ENCODE measurements at places on chromosomes 1 and 21.

GRCh38 chr1:47754221-47754620 lies 243.0 kb downstream of the TRABD2B start:
- no peak for DNase-seq

- DNase-seq: no peak
These were observed 63.3 kb downstream of the TNR start for GRCh38 chr1:175679981-175680652.

DNA sequence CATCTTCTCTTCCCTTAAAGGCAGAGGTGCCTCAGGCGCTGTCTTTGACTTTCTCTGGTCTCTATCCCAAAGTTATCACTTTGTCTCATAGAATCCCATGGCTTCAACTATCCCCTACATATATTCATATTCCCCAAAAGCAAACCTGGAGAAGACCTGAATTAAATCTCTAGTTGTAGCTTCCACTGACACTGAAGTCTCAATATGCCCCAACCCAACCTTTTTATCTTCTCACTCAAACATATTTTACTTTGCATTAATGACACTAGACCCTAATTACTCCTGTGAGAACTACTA lies 354.5 kb upstream of the DUSP10 start:
- no peak for DNase-seq

GRCh38 chr1:228457017-228457395 lies 30.2 kb upstream of the RNF187 start:
- DNase-seq: no peak

DNA sequence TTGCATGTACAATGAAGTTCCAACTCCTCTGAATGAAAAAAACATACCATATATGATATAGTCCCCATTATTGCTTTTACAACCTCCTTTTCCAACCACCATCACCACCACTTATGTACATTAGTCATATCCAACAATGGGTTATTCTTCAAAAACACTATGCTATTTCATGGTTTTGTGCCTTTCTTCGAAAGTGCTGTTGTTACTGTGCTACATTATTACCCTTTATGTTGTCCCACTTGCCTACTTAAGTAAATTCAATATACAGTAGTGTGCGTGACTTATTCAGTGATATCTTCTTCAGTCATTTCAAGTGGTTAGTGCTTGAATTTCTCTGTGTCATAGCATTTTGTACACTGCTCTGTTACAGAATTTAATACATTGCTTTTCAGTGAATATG lies 105.3 kb downstream of the ASH1L start:
- DNase-seq: no peak

DNA sequence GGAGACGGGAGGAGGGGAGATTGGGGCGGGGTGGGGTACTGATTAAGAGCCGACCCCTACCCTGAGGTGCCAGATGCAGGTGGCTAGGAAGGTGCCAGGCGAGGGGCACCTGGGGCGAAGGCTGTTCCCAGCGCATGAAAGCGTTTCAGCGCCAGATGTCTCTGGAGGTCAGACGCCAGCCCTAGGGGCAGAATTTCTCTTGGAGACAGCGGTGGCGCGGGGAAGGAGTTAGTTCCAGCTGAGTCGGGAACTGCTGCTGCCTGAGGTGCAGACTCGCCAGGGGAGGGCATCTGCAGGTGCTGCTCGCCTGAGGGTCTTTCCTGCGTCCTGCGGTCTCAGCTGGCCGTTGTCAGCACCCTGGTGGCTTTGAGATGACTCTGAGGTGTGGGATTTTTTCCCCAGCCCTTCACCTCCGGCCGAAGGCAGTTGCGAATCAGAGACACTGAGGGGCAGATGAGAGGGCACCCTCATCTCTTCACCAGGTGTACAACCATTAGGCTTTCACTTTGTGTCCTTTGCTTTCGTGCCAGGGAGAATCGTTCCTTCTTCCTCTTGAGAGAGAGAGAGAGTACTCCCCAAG lies 539 bp downstream of the CGN start:
- DNase-seq: peak; percentile 63

- DNase-seq: no peak
These were observed 23.6 kb upstream of the DDX59 start for GRCh38 chr1:200693327-200693726.

DNA sequence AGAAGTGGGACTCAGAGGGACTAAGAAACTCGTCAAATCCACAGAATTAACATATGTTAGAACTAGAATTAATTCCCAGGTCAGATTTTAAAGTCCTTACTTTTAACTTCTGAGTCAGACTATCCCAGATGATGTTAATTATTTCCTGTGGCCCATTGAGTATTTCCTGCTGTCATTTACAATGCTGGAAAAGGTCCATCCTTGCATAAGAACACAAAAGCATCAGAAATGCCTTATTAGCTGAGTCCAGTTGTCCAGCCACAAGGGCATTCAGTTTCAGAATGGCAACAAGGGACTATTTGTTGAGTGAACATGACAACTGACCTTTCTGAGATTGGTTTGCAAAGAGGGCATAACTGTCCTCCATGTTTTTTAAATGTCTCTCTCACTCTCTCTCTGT lies 16.5 kb upstream of the HIVEP3 start:
- DNase-seq: no peak

DNA sequence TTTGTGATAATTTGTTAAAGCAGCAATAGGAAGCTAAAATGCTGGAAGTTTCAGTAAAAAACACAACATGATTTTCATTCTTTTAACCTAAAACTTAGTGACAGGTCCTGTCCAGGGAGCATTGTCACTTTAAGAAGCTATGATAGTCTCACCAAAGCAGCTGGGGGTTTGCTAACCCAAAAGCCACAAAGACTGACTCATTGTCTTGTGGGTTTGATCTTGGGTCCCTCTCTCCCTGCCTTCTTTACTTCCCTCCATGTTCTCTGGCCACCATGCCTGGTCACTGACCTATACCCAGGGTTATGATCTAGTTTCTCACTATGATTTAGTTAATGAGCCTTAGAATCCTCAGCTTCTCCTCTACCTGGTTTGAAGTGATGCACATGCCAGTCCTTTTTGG lies 213.5 kb upstream of the PTGFR start:
- peak; percentile 74 for DNase-seq

DNA sequence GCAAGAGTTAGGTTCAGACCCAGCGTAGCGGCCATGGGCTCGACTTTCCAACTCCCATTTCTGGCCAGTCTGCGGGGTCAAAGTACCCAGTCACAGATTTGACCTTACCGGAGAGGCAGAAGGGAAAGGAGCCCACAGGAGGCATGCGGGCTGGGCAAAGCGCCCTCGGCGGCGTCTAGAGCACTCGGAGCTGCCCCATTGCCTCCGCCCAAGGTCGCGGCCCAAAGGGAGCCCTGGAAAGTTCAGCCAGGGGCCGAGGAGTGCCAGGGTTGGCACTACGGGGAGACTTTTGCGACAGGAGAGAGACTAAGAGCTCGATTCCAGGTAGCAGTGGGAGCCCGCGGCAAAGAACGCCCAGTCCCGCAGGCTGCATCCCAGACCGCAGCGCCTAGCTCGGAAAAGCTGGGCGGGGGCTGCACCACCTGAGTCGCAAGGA lies 896 bp downstream of the KANK4 start:
- DNase-seq: no peak

DNA sequence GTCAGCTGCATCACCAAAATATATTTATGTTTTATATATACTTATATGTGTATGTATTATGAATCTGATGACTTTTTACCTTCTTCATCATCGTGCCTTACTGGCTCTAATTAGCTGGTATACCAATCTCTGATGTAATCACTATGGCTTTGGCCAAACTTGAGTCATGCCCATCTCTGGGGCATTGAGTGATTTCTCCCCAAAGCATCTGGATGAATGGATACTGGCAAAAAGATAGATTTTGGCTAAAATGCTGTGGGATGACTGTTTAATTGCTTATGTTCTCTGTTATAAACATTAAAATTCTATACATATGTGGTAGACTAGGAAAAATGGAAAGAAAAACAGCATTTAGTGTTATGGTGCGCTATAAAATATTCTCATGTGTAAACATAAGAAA lies 19.6 kb downstream of the CDKN2C start:
- DNase-seq: no peak

DNA sequence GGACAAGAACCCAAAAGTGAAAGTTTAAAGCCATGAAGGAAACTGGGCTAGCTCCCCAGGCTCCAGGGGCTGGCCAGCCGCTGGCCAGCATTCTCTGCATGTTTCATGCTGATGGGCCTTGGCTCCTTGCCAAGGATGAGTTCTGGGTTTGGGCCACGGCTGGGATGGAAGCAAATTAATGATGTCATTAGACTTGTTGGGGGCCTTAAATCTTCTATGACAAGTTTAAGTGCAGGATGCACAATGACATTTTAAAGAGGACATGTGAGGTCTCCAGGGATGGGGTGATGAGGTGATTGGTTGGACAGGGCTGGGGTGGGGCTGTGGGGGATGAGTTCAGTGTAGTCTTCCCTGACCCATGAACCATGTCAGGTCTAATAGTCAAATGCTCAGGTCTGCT lies 199.6 kb downstream of the TRABD2B start:
- peak; percentile 23 for DNase-seq

DNA sequence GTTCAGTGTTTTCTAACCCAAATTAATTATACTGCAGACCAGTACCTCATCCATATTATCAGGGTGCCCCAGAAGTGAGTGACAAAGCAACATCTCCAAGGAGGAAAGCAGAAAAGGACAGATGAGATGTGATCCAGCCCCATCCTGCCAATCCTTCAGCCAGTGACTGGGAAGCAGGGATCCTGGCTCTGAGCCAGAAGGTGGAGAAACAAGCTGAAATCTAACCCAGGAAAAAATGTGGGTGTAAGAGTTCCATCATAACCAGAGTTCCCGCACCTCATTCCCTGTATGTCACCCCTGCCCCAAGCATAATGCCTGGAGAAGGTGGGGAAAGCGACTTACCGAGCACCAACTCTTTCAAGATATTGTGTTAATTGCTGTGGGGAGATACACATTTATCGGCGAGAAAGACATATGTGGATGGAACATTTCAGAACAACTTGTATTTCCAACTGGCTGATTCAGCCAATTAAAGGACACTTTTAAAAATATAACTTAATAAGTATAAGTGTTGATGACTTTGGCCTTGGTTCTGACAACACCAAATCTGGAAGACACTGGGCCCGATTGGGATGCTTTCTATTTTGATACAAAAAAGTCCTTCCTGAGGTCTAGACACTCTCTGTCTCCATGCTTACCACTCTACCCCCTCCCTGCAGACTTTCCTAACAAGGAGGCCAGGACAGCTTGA lies 14.9 kb downstream of the PLEKHA6 start:
- DNase-seq: peak; percentile 79

DNA sequence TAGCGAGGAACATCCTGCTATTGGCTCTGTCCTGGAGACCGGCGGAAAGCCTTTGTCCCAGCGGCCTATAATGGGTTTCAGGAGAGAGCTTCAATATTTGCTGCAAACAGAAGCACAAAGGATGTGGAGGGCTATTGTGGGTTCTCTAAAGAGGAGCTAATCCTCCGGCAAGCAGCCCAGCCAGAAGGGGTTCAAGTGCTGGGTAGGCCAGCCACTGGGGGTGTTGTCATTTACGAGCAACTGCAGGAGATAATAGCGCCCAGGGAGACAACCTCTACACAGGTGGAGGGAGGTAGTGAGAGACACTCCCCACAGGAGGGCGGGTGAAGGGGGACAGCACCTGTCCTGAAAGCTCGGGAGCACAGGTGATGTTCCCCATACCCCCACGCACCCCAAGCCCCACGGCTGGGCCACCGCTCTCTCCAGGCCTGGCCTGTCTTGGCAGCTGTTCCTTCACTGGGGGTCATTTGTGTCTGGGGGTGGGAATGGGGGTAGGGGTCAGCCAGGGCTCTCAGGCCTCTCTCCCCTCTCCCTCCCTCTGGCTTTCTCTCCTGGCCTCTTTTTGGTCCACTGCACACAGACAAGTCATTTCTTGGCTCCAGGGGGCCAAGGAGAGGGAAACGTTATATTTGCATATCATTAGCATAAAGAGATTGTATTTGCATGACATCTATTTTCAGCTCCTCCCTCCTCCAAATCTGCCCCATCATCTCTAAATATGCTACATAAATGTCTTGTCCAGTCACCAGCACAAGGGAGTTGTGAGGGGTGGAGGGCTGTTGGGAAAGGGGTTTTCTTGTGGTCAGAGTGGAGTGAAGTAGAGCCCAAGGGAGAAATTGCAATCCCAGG lies 22.0 kb upstream of the SLC26A9 start:
- DNase-seq: no peak

- DNase-seq: no peak
These were observed 120.9 kb downstream of the ROR1 start for GRCh38 chr1:63894627-63895265.

- no peak for DNase-seq
These were observed 6.0 kb upstream of the NLRP3 start for GRCh38 chr1:247409869-247410544.

GRCh38 chr1:39877231-39877778 lies 6.0 kb downstream of the TRIT1 start:
- DNase-seq: no peak

GRCh38 chr1:209356976-209357377 lies 226.5 kb upstream of the CAMK1G start:
- DNase-seq: peak; percentile 86

DNA sequence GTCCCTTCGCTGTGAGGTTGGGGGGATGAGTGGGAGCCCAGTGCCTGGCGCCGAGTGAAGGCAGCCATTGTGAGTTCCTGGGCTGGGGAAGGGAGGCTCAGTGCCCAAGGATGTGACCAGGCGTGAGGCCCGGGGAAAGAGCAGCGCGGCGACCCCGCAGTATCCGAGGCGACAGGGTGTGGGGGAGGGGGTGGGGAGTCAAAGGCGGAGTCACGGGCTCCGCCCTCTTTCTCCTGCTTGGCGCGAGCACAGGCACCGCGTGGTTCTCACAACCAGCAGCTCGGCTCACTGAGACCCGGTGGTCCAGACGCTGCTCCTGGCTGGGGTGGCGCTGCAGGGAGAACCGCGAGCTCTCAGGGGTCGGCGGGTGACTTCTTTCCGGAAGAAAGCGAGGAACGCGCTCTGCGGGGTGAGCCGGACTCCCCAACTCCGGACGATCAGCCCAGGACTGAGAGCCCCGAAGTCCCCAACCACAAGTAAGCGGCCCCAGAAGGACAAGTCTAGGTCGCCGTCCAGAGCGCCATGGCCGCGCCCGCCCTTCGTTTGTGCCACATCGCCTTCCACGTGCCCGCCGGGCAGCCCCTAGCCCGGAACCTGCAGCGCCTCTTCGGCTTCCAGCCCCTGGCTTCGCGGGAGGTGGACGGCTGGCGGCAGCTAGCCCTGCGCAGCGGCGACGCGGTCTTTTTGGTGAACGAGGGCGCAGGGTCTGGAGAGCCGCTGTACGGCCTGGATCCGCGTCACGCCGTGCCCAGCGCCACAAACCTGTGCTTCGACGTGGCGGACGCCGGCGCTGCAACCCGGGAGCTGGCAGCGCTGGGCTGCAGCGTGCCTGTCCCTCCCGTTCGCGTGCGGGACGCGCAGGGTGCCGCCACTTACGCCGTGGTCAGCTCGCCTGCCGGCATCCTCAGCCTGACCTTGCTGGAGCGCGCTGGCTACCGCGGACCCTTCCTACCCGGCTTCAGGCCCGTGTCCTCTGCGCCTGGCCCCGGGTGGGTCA lies at the start of gene HPDL:
TSS of gene HPDL (plus strand) at position 269 of the 997 bp plus-strand sequence. CDS start at position 523, 254 bp downstream.
- peak; percentile 48 for DNase-seq
